GM12865 (cell line): ENCODE measurements at places on chromosomes 1 and 21.
A peak's percentile ranks its signal among the peaks of the same experiment; 100 is the strongest.

GRCh38 chr1:10152709-10153284 is 57.6 kb upstream of the KIF1B start:
- DNase-seq: peak; percentile 32

DNA sequence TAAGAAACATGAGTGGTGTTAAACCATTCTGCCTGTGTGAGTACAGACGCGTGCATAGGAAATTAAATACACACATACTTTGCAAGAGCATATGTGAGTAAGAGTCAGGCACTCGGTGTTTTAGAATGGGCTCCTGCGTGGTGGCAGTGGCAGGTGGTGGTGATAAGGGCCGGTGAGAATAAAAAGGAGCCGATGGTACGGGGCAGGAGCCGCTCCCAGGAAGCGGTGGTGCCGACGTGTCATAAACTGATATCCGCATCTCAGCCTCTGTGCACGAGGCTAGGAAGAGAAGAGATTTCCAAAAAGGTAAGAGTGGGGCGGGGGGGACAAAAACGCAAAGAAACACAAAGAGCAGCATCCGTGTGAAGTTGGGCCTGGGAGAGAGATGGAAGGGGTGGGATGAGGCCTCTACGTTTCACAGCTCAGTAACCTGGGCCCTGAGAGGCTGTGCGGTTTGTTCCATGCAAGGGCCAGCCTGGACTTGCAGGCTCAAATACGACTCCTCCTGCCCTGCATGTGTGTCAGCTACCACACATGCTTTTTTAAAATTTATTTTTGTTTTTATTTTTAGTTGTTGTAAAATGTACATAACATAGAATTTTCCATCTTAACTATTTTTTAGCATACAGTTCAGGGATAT is 127.7 kb upstream of the COL6A1 start:
- no peak for DNase-seq

GRCh38 chr1:155598842-155599331 is 11.1 kb upstream of the MSTO1 start:
- no peak for DNase-seq

- no peak for DNase-seq
Observed at GRCh38 chr1:77040826-77041225, 173.5 kb downstream of the ST6GALNAC5 start.

GRCh38 chr1:109620401-109620791 is 759 bp downstream of the AMPD2 start:
- no peak for DNase-seq

GRCh38 chr21:18478513-18478912 is 74.9 kb upstream of the TMPRSS15 start:
- DNase-seq: no peak

GRCh38 chr1:115190540-115191170 is 101.4 kb upstream of the TSPAN2 start:
- no peak for DNase-seq

DNA sequence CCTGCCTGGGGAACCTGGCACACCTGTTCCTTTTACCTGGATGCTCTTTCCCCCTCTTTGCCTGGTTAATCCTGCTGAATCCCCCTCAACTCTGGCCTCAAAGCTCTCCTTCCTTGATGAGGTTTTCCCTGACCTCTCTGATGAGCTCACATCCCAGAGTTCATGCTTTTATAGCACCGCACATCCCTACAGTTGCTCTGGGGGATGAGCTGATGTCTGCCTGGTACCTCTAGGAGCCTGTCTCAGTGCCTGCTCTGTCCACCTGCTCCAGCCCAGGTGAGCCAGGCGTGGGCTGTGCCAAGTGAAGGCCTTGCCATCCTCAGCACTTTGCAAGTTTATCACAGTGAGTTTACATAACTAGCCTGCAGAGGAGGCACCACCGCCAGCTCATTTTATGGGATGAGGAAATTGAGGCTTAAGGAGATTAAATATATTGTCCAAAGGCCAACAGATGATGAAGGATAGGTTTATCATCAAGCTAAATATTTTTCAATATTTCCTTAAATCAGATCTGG is 58.6 kb upstream of the TMPRSS2 start:
- DNase-seq: no peak

DNA sequence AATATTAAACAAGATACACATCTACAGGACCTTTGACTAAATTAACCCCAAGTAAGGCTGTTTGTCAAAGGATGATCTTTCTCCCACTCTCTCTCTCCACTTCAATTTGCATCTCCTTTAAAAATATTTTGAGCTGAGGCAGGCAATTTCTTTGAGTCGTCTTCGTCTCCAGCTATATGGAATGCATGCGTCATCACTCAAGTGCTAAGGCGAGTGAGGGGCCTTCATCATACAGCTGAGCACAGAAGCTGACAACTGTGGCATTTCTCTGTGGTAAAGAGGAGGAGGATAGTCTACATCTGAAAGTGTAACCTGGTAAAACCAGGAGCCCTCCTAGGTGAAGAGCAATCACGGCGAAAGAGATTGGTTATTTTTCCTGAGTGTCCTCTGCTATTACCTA is 7.6 kb downstream of the EPHX4 start:
- no peak for DNase-seq

DNA sequence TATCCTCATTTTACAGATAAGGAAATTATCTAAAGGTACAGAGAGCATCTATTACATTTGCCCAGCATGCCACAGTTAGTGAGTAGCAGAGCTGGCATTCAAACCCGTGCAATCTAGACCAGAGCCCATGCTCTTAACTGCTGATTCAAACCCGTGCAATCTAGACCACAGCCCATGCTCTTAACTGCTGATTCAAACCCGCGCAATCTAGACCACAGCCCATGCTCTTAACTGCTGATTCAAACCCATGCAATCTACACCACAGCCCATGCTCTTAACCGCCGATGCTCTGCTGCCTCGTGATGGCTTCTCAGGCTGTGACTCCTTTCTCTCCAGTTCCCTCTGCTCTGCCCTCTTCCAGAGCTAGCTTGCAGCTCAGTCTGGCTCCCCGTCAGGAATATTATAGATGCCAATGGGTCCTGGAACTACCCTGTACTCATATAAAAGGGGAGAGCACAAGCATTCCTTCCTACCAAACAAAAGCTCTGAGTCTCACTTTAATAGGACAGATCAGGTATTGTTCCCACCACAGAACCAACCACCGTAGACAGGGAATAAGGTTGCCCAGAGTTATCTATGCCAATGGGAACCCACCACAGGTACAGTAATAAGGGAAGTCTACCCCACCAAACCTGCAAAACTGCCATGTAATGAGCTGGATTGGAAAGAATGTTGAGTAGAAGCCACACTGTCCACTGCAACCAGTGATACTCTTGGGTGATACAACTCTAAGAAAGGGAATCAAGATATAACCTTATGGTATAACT is 78.4 kb downstream of the SMYD3 start:
- DNase-seq: peak; percentile 7

DNA sequence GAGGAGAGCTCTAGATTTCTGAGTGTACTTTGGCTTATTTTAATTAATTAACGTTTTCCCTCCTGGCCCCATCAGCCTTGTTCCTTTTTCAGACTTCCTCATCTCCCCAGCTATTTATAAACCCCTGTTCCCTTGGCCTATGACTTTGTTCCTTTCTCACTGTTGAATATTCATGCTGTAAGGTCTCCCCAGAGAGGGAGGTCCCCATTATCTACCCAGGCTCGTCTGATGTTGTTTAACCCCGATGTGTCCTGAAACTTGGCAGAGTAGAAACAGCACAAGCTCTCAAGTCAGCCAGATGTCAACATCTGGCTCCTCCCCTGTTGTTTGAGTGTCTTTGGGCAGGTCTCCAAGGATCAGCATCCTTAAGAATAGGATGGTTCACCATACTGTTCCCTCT is 153.6 kb downstream of the HIVEP3 start:
- no peak for DNase-seq

DNA sequence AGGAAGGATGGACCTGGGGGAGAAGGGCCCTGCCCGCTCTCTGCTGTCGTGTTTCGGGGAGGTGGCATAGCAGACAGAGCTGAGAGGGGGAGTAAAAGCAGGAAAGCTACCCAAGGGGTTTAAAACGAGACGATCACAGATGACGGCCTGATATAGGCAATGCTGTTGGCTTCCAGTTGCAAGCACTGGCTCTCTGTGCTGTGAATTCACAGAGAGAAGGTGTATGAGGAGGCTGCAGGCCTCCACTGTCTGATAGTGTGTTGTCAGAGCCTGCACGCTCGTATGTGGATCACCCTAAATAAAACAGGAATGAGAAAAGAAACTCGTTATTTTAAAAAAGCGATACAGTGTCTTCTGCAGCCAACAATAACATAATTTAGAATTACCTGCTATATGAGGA is 57.4 kb downstream of the LGR6 start:
- no peak for DNase-seq

GRCh38 chr1:206900149-206900548 is 2.9 kb downstream of the IL24 start:
- no peak for DNase-seq

- DNase-seq: peak; percentile 86
Observed at GRCh38 chr1:43199093-43199726, 27.1 kb downstream of the CFAP57 start.

GRCh38 chr1:143680304-143680703 is 291.5 kb downstream of the FAM72C start:
- no peak for DNase-seq

- peak; percentile 93 for DNase-seq
Observed at GRCh38 chr1:212981571-212982328, 31.4 kb downstream of the VASH2 start.

DNA sequence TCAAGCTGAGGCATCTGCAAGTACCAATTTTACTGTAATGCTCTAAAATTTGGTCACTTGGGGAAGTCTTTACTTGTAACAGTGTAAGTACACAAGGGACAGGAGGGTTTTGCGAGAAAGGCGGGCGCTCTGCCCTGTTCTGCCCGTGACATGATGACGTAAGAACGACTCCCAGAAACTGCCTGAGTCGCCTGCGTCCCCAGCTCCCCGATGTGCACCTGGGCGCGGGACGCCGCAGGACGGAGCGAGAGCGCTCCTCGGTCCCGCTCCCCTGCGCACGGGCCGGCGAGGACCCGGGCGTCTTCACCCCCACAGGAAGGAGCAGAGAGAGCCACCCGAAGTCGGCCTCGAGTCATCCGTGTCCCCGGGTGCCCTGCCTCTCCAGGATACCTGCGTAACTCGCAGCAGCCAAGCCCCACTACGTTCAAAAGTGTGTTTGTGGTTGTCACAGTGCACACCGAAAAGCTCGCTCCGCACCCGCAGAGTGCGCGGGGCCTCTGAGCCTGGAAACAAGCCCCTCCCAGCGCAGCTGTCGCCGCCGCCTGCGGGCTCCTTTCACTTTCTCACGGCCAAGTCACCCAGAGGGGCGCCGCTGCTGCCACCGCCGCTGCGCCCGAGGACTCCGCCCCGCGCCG is 3.3 kb upstream of the ZBTB18 start:
- peak; percentile 85 for DNase-seq

GRCh38 chr1:183636334-183636682 is 725 bp upstream of the ARPC5 start:
- DNase-seq: no peak

DNA sequence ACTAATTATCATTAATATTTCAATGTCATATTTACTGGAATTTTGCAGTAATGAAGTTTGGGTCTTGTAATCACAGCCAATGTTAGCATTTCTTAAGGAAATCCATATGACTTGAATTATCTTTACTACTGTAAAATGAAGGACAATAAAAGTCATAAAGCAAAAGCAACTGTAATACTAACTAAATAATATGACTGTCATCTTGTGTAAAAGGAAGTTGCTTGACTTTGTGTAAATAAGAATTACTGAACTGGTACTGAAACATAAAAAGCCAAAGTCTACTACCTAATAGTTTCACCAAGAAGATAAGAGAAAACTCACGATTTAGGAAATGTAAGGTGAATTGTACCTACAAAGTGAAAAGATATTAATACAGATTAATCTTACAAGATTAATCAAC is 57.5 kb downstream of the ATP6V1G3 start:
- DNase-seq: no peak

DNA sequence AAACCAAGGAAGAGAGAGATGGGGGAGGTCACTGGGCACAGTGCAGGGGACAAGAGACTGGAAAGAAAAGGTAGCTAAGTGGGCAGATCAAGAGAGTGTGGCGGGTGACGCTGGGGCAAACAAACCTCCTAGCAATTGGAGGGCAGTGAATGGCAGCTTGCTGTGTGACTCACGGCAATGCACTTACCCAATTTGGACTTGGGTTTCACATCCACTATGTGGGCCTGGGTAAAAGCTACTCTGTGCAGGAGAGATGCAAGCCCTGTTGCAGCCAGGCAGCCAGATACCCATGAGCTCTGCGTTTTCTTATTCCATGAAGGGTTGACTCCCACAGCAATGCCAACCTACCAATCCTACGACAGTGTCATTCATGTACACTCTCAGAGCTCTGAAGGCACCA is 9.5 kb downstream of the PLXNA2 start:
- no peak for DNase-seq

DNA sequence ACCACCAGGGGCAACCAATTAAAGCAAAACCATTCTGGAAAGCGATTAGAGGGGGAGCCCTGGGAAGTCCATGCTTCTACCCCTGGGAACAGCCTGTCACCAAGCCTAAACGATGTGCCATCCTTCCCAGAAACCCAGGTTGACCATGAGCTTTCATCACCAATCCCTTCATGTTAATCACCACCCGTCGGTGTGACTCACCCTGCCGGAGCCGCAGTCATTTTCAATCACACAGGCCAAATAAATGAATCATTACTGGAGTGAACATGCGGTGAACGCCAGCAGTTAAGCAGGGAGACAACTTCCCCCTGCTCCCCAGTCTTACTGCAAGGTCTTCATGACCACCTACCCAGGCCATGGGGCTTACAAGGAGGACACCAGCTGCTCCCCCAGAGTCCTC is 308.8 kb downstream of the AJAP1 start:
- DNase-seq: no peak

GRCh38 chr1:45842786-45843185 is 39.4 kb downstream of the MAST2 start:
- no peak for DNase-seq

GRCh38 chr1:92482665-92483609 is 3.8 kb downstream of the GFI1 start:
- DNase-seq: peak; percentile 46

- DNase-seq: no peak
Observed at GRCh38 chr1:177812650-177813049, 157.2 kb downstream of the SEC16B start.

- DNase-seq: no peak
Observed at GRCh38 chr1:8816264-8816663, 1.2 kb downstream of the RERE start.

DNA sequence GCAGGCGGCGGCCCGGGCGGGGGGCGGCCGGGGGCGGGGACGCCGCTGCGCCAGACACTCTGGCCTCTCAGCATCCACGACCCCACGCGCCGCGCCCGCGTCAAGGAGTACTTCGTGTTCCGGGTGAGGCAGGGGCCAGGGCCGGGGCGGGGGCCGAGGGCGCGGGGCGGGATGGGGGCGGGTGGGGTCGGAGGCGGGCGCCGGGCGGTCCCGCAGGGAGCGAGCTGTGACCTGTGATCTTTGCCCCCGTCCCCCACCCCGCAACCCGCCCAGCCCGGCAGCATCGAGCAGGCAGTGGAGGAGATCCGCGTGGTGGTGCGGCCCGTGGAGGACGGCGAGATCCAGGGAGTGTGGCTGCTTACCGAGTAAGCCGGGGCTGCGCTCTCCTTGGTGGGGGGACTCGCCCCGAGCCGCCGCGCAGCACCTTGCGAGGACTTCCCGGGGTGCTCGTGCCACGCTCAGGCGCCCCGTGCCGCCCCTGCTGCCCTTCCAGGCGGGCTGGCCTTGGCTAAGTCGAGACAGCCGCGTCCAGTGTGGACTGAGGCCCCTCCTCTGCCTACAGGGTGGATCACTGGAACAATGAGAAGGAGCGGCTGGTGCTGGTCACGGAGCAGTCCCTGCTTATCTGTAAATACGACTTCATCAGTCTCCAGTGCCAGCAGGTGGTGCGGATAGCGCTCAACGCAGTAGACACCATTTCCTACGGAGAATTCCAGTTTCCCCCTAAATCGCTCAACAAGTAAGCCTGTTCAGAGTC is 514 bp downstream of the TPRG1L start:
- peak; percentile 29 for DNase-seq

GRCh38 chr1:46489638-46490405 is at the start of gene DMBX1:
TSS of gene DMBX1 (plus strand) at chr1:46489836. CDS start at chr1:46507011, 17,175 bp downstream.
- DNase-seq: peak; percentile 33
